ENCODE measurements at places on chromosomes 5 and 9.

- DNase-seq, result no peak
These were observed 31.1 kb upstream of the SLC6A3 start for GRCh38 chr5:1476181-1476966.

DNA sequence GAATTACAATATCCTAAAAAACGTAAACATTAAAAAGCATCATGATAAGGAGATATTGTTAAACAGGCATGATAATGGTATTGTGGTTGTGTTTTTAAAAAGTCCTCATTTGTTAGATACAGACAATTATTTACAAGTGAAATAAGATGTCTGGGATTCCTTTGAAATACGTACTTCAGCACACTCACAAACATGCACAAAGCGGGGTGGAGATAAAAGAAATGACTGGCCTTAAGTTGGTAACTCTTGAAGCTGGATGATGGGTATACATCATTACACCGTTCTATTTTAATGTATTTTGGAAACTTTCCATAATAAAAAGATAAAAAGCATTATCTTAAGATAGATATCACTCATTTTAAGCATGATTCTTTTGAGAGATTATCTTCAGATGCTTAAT, 1.0 kb downstream of the FAM200C start:
- no peak for DNase-seq

DNA sequence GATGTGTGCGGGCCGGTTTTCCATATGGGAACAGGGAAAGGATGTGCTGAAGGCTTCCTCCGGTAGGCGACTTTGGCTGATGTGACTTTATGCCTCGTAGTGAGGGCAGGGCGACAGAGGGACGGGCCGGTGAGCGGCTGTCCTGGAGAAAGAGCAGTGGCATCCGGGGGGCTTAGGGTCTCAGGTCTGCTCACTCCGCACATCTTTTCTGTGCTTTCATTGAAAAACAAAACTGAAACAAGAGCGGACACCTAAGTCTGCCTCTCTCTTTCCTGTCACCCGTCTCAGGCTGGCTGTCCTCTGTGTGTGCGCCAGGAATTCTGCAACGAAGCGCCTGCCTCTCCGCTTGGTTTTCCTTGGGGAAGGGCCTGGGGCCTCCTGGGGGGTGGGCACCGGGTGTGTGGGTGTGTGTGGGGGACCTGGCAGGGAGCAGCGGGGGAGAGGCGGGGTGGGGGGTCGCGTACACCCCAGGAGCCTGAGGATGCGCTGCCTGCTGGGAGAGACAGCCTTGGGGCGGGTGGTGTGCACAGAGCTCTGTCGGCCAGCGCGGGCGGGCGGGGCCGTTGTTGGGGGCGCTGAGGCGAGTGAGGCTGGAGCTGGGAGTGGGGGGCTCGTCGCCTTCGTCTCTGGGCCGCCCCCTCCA, 580 bp upstream of the PRRX2 start:
- DNase-seq, result no peak

DNA sequence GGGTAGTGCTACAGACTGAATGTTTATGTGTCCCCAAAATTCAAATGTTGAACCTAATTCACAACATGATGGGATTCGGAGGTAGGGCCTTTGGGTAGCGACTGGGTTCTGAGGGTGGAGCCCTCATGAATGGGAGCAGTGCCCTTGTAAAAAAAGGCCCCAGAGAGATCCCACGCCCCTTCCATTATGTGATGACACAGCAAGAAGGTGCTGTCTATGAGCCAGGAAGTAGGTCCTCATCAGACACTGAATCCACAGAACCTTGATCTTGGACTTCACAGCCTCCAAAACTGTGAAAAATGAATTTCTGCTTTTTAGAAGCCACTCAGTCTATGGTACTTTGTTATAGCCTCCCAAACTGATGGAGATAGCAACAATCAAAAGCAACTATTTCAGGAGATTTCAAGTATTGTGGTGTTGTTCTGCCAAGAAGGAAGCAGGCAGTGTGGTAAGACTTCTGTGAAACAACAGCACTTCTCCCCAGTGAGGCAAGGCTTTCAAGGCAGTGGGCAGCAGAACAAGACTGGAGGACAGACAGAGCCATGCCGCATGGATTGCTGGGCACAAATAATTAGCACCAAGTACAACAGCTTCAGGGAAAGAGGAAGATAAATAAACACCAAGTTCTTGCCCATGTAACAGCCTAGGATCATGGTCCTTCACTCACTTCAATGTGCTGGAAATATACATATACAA, 76.1 kb downstream of the OR2K2 start:
- DNase-seq, result no peak

- DNase-seq, result no peak
These were observed 136.4 kb downstream of the ADAMTS2 start for GRCh38 chr5:179208706-179209358.

DNA sequence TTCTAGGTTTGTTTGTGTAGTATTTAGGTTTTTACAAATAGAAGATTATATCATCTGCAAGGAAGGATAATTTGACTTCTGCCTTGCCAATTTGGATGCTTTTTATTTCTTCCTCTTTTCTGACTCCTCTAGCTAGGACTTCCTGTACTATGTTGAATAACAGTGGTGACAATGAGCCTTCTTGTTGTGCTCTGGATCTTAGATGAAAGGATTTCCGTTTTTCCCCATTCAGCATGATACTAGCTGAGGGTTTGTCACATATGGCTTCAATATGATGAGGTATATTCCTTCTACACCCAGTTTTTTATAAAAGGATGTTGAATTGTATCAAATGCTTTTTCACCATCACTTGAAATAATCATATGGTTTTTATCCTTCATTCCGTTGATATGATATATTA, 101.4 kb downstream of the FBXO4 start:
- DNase-seq, result no peak

GRCh38 chr5:78269088-78269703, 25.3 kb downstream of the AP3B1 start:
- DNase-seq, result no peak

- no peak for DNase-seq
These were observed at the start of gene GPR21 for GRCh38 chr9:123033352-123033751. TSS of gene GPR21 (plus strand) at chr9:123033667. CDS start at chr9:123034567, 900 bp downstream.

GRCh38 chr9:78009186-78009585, 22.4 kb downstream of the GNAQ start:
- DNase-seq, result no peak

- DNase-seq, result no peak
These were observed 76.6 kb upstream of the SPTLC1 start for GRCh38 chr9:92191801-92192200.

GRCh38 chr9:107597743-107598217, 108.2 kb upstream of the KLF4 start:
- no peak for DNase-seq

DNA sequence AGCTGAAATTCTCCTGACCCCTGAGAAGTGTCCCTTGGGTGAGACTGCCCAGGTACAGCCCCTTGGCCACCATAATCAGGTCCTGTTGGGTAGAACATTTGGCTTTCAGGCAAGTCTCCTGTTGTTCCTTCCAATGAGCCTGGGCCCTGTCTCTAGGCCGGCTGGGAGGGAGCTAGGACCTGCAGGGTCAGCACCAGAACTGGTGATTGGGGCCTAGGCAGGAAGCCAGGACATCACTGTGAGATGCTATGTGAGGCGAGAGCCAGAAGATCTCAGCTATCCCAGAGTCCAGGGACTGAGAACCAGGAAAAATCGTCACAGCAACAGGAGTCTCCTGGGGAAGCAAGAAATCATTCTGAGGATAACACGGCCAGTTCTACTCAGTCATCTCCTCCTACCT, 51.5 kb downstream of the PCDH1 start:
- DNase-seq, result no peak

GRCh38 chr5:62489471-62489870, 76.9 kb downstream of the IPO11 start:
- DNase-seq, result no peak

DNA sequence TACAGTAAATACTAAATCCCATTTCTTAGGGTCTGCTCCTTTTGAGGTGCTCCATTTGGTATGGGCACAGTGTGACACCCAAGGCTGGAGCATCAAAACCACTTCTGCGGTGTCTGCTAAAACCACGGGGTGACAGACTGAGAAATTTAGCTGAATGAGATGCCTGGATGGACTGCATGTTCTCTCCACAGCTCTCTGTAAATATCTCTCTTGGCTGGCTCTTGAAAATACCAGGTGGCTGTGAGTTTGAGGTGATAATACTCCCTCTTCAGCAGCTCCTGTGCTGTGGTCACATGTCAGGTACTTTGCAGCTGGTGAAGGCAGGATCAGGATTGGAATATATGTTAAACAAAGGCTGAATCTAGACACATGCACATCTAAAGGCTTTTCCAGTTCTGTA, 93.7 kb upstream of the SIMC1 start:
- no peak for DNase-seq

DNA sequence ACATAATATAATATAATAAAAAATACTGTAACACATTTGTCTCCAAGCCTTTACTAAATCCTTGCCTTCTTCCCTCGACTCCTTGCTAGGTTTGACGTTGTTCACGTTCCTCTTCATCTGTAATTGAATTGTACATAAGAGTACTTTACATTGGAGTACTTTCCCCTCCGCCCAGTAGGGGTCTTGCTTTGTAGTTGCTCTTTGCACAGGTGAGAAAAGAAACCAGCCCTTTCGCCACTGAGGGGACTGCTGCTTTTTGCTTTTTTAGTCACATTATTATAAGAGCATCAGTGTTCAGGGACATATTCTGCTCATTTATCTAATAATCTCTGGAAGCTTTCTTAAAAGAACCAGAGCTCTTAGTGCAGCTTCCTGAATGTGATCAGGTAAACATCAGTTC, 115.0 kb downstream of the CETN3 start:
- no peak for DNase-seq

DNA sequence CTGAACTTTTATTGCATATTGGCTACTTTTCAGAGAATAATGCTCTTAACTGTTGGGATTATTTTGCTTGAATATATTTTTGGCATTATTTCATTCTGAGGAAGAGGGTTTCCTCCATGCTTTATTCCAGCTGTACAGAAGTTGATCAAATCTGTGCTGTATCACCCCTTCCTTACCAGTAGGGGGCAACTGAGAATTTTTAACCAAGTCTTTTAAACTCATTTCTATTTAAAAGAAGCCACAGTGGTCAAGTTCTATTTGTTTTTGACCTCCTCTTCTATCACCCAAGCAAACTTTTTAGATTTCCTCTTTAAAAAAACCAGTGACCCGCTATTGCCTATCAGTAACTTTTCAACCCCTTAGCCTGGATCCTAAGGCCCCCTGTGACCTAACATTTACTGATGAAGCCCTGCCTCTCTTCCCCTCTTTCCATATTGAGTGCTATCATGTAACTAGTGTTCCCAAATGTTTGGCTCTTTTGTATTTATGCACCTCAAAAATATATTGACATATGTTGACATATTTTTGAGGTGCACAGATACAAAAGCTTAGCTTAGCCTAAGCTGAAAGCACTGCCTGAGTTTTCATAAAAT, 80.6 kb downstream of the FBXO4 start:
- DNase-seq, result no peak

DNA sequence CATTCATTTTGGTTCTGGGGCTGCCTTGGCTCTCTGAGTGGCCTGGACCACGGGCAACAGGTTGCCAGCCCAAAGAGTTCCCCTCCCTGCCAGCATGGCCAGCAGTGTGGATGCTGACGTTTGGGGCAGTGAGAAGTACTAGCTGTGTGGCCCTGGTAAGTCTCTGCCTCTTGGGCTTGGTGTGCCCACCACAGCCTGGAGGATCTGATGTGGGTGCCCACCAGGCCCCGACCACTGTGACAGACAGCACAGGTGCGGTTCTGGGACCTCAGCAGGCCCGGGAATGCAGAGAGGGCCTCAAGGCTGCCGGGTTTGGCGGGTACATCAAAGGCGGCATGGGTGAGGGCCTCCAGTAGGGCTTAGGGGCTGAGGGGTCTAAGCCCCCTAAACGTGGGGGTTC, 33.6 kb upstream of the PITX1 start:
- no peak for DNase-seq

- DNase-seq, result no peak
These were observed 636.5 kb downstream of the TAF11L14 start for GRCh38 chr5:18270635-18271338.

DNA sequence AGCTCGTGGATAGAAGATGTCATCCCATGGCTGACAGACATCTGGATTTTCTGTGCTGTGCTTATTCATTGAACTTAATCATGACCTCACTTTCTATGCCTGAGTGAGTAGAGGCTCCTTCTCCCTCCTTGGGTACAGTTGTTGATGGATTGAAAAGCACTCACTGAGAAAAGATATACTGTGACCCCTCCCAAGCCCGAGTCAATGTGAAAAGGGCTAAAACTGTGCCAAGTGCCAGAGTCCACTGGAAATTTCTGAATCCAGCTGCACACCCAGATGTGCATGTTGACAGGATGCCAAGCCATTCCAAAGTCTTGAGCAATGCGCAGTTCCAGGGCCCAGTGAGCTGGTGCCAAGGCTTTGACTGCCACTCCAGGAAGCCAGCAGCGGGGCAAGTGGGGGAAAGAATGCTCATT, 473.0 kb downstream of the NTRK2 start:
- no peak for DNase-seq

- no peak for DNase-seq
These were observed 1047.1 kb downstream of the PTPRD start for GRCh38 chr9:9565700-9566099.

- no peak for DNase-seq
These were observed 220.0 kb downstream of the MARCHF11 start for GRCh38 chr5:15959370-15960164.

DNA sequence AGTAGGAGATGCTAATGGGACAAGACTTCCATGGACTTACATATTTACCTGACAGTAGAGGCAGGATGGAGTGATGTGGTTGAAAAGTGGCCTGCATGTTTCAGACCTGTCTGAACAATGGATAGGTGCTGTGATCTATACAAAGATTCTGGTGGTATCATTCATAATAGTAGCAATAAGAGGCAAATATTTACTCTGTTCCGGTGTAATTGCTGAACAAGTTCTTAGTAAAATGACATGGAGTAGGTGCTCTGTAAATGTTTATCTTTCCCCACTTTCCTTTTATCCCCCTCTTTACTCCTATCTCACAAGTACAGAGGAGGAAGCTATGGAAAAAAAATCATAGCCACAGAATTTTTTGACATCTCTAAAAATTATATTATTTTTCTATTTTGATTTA, 159.0 kb upstream of the SLC12A2 start:
- DNase-seq, result no peak

DNA sequence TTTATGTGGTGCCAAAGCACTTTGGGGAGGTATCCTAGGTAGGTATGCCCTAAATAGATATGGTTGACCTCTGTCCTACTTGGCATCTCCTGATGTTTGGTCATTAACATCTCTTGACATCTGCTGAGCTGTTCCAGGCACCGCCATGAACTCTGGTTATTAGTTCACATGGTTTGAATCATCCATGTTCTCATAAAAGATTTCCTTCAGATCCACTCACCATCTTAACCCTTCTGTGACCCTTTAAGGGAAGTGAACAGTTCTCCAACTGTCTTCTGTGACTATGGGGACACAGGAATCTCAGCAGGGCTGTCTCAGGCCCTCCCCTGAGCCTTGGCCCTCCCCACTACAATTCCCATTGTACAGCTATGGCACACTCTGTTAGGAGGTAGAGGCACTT, 167.7 kb downstream of the CDH6 start:
- DNase-seq, result no peak

- no peak for DNase-seq
These were observed 1161.7 kb upstream of the DMAC1 start for GRCh38 chr9:8961186-8961851.

- DNase-seq, result no peak
These were observed 149.7 kb upstream of the ARRDC3 start for GRCh38 chr5:91532779-91533178.
